ENCODE measurements at places on chromosomes 6 and 20.

GRCh38 chr6:14174226-14174625, 56.7 kb downstream of the CD83 start:
- DNase-seq, result no peak

DNA sequence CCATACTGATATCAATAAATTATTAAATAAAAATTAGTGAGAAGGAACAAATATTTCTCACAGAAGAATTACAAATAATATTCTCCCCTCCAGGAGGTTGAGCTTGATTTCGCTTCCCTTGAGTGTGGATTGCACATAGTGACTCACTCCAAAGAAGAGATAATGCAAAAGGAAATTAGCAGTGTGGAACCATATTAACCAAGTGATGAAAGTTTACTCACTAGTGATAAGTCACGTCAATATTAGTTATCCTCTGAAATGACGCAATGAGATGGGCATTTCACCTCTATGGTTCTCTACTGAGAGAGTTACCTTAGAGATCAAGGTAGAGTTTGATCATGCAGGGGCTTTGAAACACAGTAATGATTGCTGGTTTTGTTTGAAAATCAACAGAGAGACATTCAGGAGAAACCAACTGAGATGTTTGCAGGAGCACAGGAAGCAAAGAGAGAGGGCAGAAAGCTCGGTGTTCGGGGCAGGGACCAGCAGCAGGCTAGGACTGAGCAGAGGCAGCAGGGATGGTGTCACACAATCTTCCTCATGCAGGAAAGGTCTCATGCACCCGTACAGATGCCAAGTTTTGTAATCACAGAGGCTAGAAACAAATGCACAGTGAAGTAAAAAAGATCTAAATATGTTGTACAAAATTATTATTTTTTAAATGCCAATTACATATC, 634.5 kb downstream of the QKI start:
- DNase-seq, result no peak

GRCh38 chr6:7085911-7086310, 21.9 kb upstream of the RREB1 start:
- DNase-seq, result no peak

GRCh38 chr6:54706844-54707605, 139.5 kb upstream of the FAM83B start:
- DNase-seq, result no peak
